ENCODE measurements at places on chromosomes 7 and 10.

GRCh38 chr10:131061216-131061615 is 250.3 kb downstream of the TCERG1L start:
- DNase-seq = no peak

DNA sequence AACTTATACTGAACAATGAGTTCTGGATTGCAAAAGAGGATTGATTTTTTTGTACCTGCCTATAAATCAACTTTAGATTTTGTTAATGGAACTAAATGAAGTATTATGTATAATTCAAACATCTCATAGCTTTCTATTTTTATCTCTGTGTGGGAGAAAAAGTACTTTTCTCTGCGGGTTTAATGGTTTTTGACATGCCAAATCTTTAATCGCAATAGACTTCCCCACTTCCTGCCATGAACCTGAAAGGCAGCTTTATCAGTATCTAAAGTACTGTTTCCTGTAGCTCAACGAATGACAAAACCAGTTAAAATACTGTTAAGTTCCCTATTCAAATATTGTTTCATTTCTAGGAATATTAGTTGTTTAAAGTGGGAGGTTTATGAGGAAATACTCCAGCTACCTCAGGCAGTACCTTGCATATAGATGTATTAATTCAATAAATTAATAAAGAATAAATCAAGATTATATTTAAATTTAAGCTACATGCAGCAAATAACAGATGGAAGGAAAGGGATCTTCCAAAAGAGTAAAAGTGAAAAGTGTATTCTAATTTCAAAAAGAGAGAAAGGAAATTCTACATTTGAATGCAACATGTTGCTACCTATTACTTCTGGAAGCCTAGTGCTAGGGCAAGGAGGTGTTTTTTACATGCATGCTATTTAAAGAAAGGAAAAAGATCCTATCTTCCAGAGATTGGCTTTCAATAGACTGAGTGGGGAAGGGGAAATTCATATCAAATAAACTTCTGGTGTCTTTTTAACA is 75.9 kb downstream of the SVOPL start:
- DNase-seq = peak; percentile 9

DNA sequence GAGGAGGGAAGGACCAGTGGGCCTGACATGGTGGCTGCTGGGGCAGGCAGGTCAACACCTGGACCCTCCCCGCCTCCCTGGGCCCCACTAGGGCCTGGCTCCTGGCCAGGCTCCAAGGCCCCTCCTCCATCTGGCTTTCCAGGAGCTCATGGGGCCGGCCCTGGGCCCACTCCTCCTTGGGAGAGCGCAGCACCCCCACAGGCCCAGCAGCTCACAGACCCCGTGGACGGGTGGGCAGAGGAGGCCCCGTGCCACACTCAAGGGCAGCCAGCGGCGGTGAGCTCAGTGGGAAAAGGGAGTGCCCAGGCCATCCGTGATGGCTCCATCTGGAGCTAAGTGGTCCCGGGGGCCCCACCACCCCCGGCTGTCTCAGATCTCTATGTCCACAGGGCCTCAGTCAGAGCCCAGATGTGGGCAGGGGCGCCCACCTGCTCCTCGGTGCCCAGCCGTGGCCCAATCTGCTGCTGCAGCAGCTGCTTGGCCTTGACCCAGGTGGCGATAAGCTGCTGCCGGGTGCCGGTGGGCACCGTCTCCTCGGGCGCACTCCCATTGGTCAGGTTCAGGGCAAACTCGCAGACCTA is 32.8 kb downstream of the CFAP46 start:
- no peak for DNase-seq

DNA sequence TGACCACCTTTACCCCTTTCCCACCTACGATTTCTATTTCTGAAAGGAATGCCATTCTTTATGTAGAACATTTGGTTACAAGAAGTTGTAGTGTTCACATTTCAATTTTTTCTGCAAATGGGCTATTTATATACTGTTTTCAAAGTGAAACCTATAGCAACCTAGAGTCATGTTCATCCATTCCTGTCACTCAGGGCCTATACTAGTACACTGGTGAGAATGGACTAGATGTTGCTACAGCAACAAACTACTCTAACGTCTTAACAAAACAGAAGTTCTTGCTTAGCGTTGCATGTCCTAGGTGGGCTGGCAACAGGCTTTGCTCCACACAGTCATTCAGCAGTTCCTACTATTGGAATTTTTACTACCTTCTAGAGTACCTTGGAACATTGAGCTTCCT is 16.3 kb downstream of the CASD1 start:
- DNase-seq = no peak

- DNase-seq = no peak
Measured at GRCh38 chr10:108639010-108639409, 1284.3 kb downstream of the XPNPEP1 start.

DNA sequence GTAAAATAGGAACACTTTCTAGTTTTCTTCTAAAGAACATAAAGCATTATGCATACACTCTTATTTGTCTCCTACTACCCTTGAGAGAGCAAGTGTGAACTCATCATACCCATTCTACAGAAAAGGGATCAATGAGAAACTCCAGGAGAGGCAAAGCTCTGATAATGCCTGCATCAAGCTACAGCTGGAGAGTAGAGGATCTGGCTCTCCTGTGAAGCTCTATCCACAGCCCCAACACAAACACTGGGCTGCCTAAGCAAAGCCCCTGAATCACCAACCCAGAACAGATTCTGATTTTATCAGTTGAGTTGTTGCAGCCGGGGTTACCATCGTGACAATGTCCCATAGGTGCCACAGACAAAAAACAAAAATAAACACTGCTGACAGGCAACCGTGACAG is 74.9 kb downstream of the NUDCD3 start:
- no peak for DNase-seq

GRCh38 chr10:110437761-110438341 is 59.9 kb upstream of the DUSP5 start:
- DNase-seq = no peak

DNA sequence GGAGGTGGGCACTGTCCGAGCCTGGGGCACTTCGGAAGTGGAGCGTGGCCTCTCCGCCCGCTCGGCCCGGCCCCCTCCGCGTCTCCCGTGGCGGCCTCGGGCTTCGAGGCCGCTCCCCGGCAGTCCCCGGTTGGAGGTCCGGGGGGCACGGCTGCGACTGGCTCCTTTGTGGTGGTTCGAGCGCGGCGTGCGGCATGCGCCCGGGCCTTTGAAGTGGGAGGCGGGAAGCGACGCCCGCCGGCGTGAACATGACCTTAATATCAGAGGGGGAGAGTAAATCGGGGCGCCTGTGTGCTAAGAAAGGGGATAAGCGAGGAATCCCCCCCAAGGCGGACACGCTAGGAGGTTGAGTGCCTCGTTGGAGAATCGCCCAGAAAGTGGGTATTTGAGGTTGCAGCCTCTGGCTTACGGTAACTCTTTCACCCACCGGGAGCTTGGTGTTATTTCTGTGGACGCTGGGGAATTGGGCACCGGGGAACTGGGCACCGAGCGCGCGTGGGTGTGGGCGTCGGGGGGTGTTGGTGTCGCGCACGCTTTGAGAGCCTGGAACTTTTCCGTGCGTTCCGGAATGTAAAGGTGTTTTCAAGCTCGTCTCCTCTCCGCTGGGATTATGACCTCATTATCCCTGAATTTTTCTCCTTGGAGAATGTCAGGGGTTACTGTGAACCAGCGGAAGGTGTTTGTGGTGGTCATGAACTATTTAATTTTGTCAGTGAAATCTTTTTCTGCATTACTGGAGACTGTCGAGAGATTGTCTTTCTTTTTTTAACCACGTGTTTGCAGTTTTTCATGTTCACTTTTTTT is 660 bp downstream of the SUV39H2 start:
- peak; percentile 35 for DNase-seq

DNA sequence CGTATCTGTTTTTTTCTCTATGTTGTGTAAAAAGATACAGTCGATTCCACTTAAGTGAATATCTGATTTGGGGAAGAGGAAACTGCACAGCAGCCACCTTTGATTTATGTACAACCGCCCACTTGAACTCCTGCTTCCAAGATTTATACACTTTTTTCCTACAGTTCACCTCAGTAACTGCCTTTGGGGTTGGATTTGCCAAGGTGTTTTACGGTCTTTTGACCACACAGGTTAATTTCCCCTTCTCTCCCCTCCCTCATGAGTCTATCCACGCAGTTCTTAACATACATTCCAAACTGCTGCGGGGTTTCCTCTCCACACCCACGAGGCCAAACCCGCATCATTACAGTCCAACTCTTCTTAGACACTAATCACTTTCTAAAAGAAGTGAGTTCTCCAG is 277.0 kb downstream of the USP6NL start:
- DNase-seq = no peak

GRCh38 chr10:98170249-98171117 is 36.0 kb downstream of the R3HCC1L start:
- peak; percentile 28 for DNase-seq

DNA sequence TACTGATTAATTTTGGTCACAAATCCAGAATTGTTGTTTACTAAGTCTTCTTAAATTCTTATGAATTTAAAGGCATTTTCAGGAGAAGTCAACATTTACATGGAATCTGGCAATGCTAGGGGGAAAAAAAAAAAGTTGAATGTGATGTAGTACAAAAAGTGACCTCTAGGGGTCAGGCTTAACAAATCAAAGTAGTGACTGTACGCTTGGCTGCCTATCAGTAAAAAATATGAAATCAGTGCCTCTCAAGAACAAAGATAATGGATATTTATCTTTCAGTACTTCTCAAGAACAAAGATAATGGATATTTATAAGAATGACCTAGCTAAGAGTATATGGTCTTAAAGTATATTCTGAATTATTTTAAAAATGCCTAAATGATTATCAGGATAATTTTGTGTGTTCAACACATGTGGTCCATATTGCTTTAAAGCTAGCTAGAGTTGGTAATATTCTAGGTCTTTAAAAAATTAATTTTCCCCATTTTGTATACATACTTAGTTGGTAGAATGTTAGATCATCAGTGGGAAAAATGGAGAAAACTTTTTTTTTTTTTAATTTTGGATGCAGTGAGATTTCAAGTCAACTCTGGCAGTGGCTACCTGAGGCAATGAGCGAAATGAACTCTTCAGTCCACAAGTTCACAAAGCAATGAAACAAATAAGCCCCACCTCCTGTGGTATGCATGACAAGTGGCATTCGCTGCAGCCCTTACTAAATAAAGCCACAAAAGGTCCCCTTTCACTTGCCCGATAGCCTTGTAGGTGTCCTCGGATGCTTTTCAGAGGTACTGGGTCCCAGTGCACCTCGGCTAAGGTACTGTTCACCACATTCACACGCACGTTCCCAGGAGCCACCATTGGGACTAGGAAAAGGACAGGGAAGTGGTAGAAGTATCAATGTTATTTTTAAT is 51.2 kb upstream of the LAMB4 start:
- no peak for DNase-seq

DNA sequence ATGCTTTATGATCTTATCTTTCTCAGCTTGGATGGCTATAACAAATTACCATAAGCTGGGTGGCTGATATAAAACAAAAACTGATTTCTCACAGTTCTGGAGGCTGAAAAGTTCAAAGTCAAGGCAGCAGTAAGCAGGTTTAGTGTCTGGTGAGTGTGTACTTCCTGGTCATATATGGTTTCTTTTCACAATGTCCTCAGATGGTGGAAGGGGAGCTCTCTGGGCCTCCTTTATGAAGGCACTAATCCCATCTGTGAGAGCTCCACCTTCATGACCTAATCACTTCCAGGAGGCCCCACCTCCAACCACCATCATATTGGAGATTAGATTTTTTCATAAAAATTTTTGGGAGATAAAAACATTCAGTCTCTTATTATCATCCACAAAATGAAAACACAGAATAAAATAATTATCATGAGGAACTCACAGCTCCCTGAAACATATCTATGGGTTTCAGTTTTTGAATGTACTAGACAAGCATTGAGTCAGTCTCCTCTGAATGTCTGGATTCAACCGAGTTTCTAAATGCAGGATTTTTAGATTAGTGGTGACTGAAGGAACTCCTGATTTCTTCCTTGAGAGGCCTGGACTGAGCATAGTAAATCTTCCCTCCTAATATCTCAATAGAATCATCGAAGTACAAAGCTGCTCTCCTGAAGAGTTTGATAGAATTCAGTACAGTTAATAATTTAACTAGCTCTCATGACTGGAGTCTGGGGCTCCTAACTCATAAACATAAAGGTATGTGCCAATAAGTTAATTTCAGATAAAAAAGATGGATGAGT is 8.0 kb downstream of the CDC14C start:
- no peak for DNase-seq

- DNase-seq = no peak
Measured at GRCh38 chr7:35523292-35523691, 171.6 kb downstream of the HERPUD2 start.
